Vagina (tissue), 2 donors: ENCODE measurements at places on chromosomes 4 and X. TPM values are rescaled to one million over a fixed set of nuclear protein-coding genes. Genes with fewer than 3 reads are reported as not detected.

DNA sequence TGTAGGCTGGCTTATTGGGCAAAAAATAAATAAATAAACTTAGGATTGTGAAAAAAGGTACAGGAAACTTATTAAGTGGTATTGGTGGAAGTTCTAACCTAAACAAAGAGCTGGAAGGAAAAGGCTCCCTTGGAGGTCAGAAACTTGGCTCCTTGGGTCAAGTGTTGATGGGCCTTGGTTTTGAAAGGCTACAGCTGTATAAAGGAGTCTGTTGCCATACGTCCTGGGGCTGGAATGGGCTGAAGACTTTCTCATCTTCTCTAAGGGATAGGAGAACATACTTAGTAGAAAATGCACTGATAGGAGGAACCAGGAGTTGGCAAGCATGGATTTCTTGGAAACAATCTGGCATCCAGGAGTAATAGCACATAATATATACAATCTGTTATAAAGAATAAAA, 56.6 kb downstream of the PDLIM5 start:
- no peak for DNase-seq
- H3K4me1 ChIP-seq, result peaks cover 25% of the 10 kb centered on the region
- H3K27me3 ChIP-seq, result no peaks in the 10 kb centered on the region
- no peaks in the 10 kb centered on the region for H3K36me3 ChIP-seq
- H3K27ac ChIP-seq, result no peak overlapping the region

GRCh38 chr4:40722576-40723161, 27.1 kb upstream of the NSUN7 start:
- no peaks in the 10 kb centered on the region for H3K36me3 ChIP-seq
- DNase-seq, result no peak
- H3K4me1 ChIP-seq, result no peaks in the 10 kb centered on the region
- no peaks in the 10 kb centered on the region for H3K27me3 ChIP-seq
- no peak overlapping the region for H3K27ac ChIP-seq

DNA sequence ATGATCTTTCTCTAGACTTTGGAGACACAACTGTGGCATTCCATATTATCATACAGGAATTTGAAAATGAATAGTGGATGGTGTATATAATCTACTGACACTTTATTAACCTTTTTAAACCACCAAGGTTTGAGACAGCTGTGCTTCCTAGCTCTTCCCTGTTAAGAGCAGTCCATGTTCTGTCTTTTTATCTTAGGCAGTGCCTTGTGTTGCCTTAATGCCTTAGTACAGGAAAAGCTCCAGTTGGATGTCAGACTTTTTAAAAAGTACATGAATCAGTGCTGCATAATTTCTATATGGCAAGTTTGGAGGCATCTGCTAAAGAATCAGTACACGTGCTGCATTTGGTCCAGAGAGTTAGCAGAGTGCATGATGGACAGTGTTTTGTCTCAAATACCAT, 45.1 kb downstream of the OCRL start:
- no peak overlapping the region for H3K27ac ChIP-seq
- no peak overlapping the region for H3K4me3 ChIP-seq
- no peak for DNase-seq
- no peaks in the 10 kb centered on the region for H3K27me3 ChIP-seq
- H3K36me3 ChIP-seq, result no peaks in the 10 kb centered on the region

DNA sequence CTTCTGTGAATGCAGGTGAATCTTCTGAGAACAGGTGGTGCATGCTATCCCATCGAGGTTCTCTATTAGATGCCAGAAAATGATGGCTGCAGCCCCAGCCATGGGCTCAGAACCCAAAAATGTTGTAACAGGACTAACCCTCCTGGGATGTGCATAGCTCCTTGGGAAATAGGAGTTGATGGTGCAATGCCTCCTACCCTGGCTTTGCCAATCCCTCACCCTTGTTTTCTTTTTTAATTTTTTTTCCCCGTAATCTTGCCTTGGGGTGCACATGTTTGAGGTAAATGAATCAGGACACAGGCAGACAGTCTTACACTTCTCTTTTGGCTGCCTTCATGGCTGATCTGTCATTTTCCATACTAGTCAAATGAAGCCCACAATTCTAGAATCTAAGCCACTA, 96.6 kb downstream of the KIT start:
- no peaks in the 10 kb centered on the region for H3K36me3 ChIP-seq
- DNase-seq, result no peak
- H3K27me3 ChIP-seq, result no peaks in the 10 kb centered on the region

GRCh38 chr4:173990869-173991210, 292.6 kb downstream of the FBXO8 start:
- no peak overlapping the region for H3K4me3 ChIP-seq
- H3K36me3 ChIP-seq, result no peaks in the 10 kb centered on the region
- DNase-seq, result no peak
- no peaks in the 10 kb centered on the region for H3K4me1 ChIP-seq

- no peaks in the 10 kb centered on the region for H3K27me3 ChIP-seq
- no peak for DNase-seq
- no peaks in the 10 kb centered on the region for H3K36me3 ChIP-seq
- H3K27ac ChIP-seq, result no peak overlapping the region
These were observed 96.6 kb upstream of the BANK1 start for GRCh38 chr4:101693842-101694398.

DNA sequence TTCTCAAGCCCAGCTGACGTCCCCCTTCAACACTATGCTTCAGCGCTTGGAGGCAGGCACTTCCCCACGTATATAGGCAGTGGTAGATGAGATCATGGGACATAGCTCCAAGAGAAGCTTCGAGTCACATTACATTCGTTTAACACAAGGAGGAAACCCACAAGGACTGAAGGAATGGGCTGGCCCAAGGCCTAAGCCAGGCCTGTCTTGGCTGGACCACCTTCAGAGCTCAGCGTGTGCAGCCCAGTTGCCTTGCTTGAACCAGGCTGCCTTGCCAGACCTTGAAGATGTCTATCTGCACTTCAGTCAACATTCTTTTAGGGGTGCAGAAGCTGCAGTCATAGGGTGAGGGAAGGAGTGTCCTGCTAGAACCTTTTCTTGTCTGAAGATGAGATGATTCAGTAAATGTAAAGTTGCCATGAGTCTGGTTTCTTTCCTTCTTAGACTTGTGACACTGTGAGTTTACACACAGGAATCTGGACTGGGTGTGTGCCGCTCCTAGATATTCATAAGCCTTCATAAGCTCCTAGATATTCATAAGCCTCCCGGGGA, 144.1 kb upstream of the RBPJ start:
- no peaks in the 10 kb centered on the region for H3K36me3 ChIP-seq
- DNase-seq, result no peak
- H3K27ac ChIP-seq, result no peak overlapping the region
- no peak overlapping the region for H3K4me3 ChIP-seq
- H3K4me1 ChIP-seq, result no peaks in the 10 kb centered on the region

DNA sequence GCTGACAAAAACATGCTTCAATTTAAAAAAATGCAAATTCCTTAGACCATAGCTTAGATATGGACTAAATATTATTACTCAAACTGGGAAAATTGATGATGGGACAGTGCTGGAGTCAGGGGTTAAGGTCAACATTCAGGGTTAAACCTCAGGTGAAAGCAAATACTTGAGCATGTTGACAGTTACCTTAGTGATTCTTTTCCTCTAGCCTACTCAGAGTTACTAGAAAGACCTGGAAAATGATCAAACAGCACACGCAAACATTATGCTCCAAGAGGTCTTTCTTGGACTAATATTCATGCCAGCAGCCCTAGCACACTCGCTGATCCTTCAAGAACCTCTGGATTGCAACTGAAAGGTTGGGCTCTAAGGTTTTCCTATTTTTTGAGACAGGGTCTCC, 10.8 kb downstream of the IGFBP7 start:
- no peaks in the 10 kb centered on the region for H3K36me3 ChIP-seq
- peaks cover 78% of the 10 kb centered on the region for H3K4me1 ChIP-seq
- H3K27me3 ChIP-seq, result no peaks in the 10 kb centered on the region
- no peak overlapping the region for H3K4me3 ChIP-seq
- H3K27ac ChIP-seq, result peak overlapping the region; percentile 65

DNA sequence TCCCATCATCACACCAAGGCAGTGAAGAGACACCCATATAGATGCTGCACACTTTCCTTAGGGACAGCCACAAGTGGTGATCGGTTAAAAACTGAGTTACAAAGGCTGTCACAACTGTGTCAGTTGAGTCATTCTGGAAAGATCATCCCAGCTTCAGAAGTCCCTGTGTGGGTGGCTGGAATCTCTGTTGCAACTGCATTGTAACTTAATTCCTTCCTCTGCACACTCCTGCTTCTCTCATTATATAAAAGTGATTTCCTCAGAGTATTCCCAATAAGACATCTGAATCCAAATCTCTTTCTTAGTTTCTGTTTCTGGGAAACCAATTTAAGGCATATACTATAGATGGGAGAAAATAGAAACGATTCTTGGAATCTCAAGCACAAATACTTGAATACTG, 88.1 kb downstream of the FSTL5 start:
- DNase-seq, result no peak
- H3K36me3 ChIP-seq, result no peaks in the 10 kb centered on the region
- no peak overlapping the region for H3K27ac ChIP-seq

GRCh38 chr4:136113921-136114320, 1418.4 kb downstream of the PCDH18 start:
- no peaks in the 10 kb centered on the region for H3K27me3 ChIP-seq
- no peak overlapping the region for H3K27ac ChIP-seq
- no peak overlapping the region for H3K4me3 ChIP-seq
- DNase-seq, result no peak
- no peaks in the 10 kb centered on the region for H3K36me3 ChIP-seq

- no peak for DNase-seq
These were observed 416.4 kb downstream of the CCSER1 start for GRCh38 chr4:90543419-90544170.

GRCh38 chrX:139758250-139758649, 50.3 kb upstream of the MCF2 start:
- no peak for DNase-seq
- no peak overlapping the region for H3K4me3 ChIP-seq
- H3K27ac ChIP-seq, result no peak overlapping the region
- no peaks in the 10 kb centered on the region for H3K36me3 ChIP-seq
- no peaks in the 10 kb centered on the region for H3K4me1 ChIP-seq

DNA sequence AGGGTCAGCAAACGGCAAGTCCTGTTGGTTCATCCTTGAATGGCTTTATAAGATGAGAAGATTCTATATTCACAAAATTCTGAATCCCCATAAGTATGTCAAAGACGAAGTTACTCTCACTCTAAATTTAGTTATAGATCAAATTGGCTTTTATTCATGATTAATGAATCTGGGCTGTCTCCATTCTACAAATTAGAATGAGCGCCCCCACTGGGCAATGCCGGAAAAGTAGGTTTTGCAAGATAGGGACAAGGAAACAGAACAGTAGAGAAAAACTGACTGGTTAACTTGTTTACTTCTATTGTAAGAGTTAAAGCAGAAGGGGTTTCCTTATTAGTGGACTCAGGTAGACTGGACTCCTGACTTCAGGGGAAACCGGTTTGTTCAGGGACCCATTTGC, 100.3 kb downstream of the F11 start:
- no peaks in the 10 kb centered on the region for H3K27me3 ChIP-seq
- no peaks in the 10 kb centered on the region for H3K36me3 ChIP-seq
- DNase-seq, result no peak
- H3K27ac ChIP-seq, result no peak overlapping the region
- H3K4me1 ChIP-seq, result no peaks in the 10 kb centered on the region
- H3K4me3 ChIP-seq, result no peak overlapping the region

GRCh38 chrX:139094671-139095592, 383.4 kb upstream of the FGF13 start:
- H3K27me3 ChIP-seq, result no peaks in the 10 kb centered on the region
- H3K4me1 ChIP-seq, result no peaks in the 10 kb centered on the region
- H3K4me3 ChIP-seq, result no peak overlapping the region
- H3K27ac ChIP-seq, result no peak overlapping the region
- no peak for DNase-seq

DNA sequence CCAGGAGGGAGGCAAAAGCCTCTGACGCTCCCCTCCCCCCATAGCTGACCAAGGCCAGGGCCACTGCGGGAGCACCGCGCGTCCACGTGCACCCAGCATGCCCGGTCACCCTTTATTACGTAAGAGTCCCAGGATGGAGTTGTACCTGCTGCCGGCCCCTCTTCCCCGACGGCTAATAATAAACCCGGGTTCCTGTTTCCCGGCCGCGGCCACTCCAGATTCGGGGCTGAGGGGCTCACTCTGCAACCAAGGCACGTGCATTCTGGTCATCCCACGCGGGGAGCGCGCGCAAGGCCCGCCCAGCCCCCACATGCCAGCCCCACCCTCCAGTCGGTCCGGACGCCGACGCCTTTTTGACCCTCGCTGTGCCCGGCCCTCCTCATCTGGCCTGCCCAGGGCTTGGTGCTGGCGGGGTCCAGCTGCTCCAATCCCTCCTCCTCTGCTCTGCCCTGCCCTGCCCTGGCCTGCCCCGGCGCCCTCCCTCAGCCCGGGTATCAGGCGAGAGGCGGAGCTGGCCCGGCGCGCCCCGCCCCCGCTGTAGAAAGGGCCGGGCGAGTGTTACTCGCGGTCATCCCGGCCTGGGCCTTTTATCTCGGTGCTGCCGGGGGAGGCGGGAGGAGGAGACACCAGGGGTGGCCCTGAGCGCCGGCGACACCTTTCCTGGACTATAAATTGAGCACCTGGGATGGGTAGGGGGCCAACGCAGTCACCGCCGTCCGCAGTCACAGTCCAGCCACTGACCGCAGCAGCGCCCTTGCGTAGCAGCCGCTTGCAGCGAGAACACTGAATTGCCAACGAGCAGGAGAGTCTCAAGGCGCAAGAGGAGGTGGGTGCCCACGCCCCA, 2.6 kb downstream of the MID1IP1 start:
- no peaks in the 10 kb centered on the region for H3K4me1 ChIP-seq
- H3K4me3 ChIP-seq, result peak overlapping the region; percentile 63
- H3K27me3 ChIP-seq, result no peaks in the 10 kb centered on the region
- H3K27ac ChIP-seq, result peak overlapping the region; percentile 81
- no peaks in the 10 kb centered on the region for H3K36me3 ChIP-seq

GRCh38 chr4:121696581-121697461, at the start of gene ANXA5:
ANXA5 (minus strand) TSS chr4:121696980; CDS start chr4:121696589, 391 bp downstream.
- DNase-seq, result no peak
- H3K27ac ChIP-seq, result peak within 1 kb of the TSS; percentile 98
- peaks cover 47% of the 10 kb centered on the region for H3K4me1 ChIP-seq
- peak within 1 kb of the TSS; percentile 86 for H3K4me3 ChIP-seq

Gene MAGEA10
- total RNA-seq, result not detected

Gene NOCT
- total RNA-seq, result 4.2 TPM

Gene ETDA
- total RNA-seq, result not detected

Gene HSFX1
- 1.2 TPM for total RNA-seq

Gene PF4V1
- total RNA-seq, result not detected

Gene MTNR1A
- total RNA-seq, result not detected

Gene PPP4R3C
- not detected for total RNA-seq
